ENCODE measurements at places on chromosomes 5 and 9. TPM values are rescaled to one million over a fixed set of nuclear protein-coding genes. Genes with fewer than 3 reads are reported as not detected.
A peak's percentile ranks its signal among the peaks of the same experiment; 100 is the strongest.

Gene IFNW1
- not detected for total RNA-seq

DNA sequence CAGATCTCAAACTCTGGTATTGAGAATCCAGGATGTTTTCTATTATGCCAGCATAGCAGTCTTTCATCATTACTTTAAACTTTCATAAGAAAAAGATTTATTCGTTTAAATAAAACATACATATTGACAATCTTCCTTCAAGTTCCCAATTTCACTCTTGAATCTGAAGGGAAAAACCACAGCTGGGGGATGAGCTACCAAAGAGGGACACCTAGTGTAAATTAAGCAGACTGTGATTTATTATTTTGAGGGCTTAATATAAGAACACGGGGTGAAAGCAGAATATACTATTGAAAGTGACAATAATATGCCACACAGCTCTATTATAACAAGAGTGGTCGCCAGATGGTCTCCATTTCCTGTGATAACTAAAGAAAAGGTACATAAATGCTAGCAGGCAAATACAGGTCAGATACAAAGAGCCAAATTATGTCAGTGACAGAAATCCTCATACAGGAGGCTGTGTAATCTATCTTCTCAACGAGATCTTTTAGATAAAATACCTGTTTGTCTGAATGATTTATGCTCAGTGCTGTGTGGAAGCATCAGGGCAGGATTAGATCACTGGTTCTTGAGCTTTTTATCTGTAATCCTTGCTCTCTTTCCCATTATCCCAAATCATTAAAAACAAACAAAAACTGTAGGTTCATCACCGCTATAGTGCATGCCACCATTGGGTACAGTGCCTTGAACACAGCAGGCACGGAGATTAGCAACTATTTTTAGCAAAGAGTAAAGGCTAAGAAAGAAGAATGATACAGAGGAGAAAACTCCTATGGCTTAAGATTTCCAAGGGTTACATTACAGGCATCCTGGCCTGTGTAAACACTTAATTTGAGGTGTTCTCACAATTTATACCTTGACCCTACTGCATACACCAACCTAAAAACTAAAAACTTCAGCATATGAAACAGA, 116.6 kb downstream of the DROSHA start:
- no peak for DNase-seq

DNA sequence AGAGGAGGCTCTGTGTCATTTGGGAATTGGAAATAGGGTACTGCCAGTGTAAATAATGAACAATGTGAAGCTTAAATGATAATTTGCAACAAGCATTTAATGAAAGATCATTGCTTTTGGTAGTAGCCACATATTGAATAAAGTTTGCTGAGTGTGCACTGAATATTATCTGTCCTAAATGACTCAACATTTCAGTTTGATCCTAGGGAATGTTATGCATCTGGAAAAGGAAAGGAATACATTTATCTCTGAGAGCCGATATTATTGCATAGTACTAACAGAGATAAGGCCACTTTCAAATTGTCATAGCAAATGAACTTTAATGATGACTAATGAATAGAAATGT, 8.7 kb upstream of the ELL2 start:
- DNase-seq = no peak

DNA sequence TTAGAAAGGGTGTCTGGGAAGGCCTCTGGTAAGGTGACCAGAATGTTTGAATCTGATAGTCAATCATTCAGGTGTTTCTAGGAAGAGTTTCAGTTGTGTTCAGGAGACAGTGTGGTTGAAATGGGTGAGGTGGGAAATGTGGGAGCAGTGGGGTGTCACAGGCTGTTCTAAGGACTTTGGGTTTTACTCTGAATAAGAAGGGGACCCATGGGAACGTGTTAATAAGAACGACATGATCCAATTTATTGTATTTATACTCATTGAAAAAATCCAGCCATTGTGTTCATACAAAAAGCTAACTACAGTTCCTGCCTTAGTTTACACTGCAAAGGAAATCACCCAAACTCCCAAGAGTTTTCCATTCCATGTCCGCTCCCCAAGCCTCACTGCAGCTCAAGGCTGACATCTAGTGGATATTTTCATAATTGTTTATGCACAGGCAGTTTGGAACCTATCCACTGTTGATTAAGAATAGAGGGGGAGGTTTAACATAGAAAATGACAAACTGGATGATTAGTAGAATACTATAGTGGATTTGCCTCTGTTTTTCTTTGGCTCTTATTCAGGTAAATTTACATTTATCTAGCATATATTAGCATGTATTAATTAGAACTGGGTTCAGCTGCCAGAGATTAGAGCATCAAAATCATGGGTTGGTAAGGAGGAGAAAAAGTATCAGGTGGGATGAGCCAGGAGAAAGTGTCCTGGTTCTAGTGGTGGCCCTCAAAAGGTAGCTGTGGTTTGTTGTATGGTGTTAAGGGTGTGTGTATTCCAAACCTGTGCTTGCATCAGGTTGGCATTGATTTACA, 17.7 kb downstream of the CAVIN4 start:
- no peak for DNase-seq

GRCh38 chr5:122155546-122155945, 26.2 kb downstream of the ZNF474 start:
- DNase-seq = no peak

Gene RANBP17
- 15.4 TPM for total RNA-seq

Gene COL15A1
- 42.0 TPM for total RNA-seq

DNA sequence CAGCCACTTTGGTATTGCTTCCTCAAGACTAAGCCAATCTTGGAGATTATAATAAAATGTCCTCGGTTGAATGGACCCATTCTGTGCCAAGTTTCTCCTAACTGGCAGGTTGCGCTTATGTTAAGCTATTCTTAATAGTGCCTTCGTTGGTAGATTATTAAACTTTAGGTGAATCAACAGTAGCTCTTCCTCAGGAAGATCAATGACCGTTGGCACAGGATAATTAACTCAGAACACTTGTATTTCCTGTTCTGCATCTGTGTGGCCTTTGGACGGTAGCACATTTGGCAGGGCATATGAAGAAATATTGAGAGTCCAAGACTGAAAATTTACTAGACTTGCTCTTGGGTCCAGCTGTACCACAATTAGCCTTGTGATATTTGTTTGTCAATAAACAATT, 402.9 kb downstream of the MLLT3 start:
- no peak for DNase-seq

DNA sequence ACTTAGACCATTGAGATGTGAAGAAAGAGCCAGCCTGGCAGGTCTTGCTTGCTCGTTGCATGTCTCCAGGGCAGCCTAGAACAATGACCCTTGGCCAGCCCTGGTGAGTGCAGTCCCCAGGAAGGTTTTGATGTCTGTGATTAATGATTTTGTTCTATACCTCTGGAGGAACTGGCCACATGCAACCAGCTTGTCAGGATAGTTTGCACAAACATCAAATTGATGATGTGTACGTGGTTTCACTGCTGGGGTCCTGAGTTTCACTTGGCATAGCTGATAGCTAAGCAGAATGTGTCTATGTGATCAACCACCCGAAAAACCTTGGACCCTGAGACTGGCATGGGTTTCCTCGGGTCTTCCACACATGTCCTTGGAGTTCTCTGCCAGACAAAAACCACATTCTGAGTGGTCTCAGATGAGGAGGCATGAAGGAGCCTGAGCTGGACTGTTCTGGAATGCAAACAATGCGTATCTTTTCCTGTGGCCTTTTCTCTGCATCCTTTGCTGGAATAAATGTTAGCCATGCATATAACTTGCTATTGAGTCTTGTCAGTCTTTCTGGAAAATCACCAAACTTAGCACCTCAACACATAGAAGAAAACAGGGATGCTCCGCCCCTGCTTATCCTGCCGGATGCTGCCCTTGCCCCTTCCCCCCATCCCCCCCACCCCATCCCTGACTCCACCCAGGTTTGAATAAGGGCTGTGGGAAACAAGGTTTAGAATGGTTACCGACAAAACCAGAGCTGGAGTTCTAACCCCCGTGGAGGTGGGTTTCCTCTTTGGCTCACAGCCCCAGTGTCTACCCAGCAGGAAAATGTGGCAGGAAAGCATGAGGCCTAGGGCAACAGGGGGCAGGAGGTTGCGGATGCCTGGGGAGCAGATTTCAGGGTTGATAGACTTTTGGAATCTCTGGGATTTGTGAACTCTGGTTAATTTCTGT, 50.1 kb upstream of the ANKRD33B start:
- no peak for DNase-seq

GRCh38 chr5:42640835-42641234, 115.8 kb upstream of the CCDC152 start:
- DNase-seq = no peak

DNA sequence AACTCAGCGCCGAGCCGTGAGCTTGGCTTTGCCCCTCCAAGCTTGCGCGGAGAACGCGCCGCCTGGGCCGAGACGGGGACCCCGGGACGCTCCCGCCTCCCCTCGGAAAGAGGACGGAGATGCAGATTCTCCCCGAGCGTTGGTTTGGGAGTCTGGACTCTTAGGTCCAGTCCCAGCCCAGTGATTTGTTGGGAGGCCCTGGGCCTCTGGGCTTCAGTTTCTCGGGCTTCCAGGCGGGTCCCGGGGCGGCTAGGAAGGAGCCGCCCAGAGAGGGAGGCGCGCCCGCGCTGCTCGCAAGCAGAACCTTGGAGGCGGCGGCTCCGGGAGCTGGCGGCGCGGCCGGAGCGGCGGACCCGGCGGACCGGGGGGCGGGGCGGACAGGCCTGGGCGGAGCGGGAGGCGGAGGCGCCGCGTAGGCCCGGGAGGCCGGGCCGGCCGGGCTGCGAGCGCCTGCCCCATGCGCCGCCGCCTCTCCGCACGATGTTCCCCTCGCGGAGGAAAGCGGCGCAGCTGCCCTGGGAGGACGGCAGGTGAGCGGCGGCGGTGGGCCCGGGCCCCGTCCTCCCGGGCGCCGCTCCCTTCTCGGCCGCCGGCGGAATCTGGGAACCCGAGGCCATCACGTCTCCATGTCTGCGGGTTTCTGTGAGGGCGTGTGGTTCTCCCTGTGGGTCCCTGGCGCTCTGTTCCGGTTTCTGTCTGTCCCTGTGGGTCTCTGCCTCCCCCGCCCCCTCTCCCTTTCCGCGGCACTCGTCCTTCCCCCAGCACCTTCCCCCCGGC, at the start of gene B4GALT7:
B4GALT7 (plus strand) TSS at position 402 of the 777 bp plus-strand sequence; CDS start at position 481, 79 bp downstream.
- DNase-seq = peak; percentile 96

Gene HSD17B3
- total RNA-seq = 0.66 TPM

Data from kidney (tissue), 22 donors.